GM23248 (cell line): ENCODE measurements at places on chromosomes 2 and 18.
A peak's percentile ranks its signal among the peaks of the same experiment; 100 is the strongest.

DNA sequence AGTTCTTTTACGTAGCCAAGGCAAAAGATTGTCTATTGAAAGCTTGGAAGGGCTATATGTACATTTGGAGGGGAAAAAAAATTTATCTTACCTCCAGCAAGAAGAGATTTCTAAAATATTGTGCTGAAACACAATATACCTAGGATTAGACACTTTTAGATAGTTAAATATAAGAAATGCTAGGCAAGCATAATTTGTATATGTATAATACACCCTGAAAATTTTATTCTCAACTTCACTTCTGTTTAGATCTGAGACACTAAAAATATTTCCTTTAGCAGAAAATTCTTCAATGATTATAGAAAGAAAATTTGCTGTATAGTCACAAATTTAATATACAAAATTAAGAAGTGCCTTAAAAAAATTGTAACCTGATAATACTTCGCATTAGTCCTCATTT lies 42.6 kb downstream of the ITGAV start:
- DNase-seq = no peak

DNA sequence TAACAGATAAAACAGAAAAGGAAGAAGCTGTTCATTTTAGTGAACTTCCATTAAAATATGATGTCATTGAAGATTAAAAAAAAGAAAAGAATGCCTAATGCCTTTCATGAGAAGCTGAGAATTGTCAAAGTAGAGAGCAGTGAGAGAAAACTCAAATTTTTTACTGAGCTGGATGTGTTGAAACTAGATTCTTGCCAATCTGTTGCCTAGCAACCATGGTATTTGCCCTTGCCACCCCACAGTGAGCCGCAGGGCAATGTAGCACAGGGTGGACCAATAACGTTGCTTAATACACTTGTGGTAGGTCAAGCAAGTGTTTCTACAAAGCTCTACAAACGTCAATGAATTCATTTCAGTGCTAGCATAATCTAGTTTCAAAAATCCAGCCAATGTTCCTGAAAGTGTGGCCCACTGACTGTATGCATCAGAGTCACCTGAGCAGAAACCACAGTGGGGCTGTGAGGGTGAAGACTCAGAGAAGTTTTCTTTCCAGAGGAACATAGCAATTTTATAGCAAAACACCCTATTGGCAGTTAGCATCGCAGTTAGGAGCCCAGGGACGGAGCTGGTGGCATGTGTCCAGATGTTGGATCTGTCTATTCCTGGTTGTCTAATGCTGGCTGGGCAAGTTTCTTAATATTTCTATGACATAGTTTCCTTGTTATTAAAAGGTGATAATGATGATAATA lies 132.2 kb downstream of the DOCK10 start:
- DNase-seq = peak; percentile 89

- DNase-seq = peak; percentile 76
These were observed 222.9 kb upstream of the AGAP1 start for GRCh38 chr2:235270956-235271355.

GRCh38 chr2:168594778-168595177 lies 138.7 kb downstream of the CERS6 start:
- no peak for DNase-seq

- DNase-seq = peak; percentile 49
These were observed 550.2 kb upstream of the SETBP1 start for GRCh38 chr18:44130376-44130942.

DNA sequence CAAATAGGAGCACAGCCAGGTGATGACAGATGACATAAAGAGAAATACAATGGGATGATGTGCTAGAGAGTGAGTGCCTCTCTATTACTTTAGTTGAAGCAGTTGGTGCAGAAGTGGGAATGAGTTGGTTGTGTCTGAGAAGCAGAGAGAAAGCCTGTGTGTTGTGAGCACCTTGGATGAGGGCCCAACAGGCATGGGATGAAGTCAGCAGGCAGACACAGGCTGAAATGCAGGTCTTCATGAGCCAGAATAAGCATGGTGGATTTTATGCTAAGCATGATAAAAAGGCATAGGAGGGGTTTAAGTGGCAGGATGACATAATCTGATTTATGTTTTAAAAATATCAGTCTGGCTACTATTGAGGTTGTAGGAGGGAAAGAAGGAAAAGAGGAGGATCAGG lies 71.5 kb downstream of the KLHL14 start:
- DNase-seq = no peak

GRCh38 chr2:149656996-149657395 lies 69.4 kb upstream of the MMADHC start:
- no peak for DNase-seq

DNA sequence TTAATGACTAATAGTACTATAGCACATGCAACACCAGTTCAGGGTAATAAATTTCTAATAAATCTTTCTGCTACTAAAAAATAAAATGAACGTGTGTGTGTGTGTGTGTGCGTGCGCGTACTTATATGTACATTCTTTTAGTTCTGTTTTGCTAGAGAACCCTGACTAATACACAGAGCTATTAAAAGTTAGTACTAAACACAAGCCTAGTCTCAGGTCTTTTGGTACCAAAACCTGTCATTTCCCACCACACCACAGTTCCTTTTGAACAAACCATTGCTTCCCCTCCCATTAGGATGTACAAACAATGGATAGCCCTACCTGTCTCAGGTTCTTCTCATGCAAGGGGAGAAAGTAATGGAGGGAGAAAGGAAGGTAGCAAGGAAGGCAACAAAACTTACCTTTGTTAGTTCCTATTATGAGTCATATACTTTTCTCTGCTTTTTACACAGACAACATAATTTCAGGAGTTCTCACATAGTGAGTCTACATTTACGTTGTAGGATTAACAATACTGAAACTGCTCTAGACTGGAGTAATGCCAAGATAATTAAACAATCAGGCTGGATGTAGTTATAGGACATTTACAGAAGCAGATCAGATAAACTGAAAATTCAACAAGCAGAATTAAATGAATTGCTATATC lies 427.2 kb downstream of the KCNJ3 start:
- DNase-seq = no peak

- DNase-seq = peak; percentile 90
These were observed 20.2 kb downstream of the TWIST2 start for GRCh38 chr2:238868067-238868524.

DNA sequence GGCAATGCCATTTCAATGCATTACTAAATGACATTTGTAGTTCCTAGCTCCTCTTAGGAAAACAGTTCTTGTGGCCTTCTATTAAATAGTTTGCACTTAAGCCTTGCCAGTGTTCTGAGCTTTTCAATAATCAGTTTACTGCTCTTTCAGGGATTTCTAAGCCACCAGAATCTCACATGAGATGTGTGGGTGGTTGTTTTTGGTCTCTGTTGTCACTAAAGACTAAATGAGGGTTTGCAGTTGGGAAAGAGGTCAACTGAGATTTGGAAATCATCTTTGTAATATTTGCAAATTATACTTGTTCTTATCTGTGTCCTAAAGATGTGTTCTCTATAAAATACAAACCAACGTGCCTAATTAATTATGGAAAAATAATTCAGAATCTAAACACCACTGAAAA lies 45.3 kb downstream of the HADHB start:
- DNase-seq = no peak

DNA sequence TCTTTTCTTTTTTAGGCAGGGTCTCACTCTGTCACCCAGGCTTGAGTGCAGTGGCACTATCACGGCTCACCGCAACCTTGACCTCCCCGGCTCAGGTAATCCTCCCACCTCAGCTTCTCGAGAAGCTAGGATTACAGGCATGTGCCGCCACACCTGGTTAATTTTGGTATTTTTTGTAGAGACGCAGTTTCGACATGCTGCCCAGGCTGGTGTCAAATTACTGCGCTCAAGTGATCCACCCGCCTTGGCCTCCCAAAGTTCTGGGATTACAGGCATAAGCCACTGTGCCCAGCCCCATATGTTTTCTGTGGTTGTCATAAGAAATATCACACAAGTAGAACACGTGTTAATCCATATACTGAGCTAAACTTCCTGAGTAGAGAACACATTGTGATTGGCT lies 14.6 kb downstream of the ENOSF1 start:
- no peak for DNase-seq

GRCh38 chr2:25418944-25419677 lies 77.4 kb upstream of the DNMT3A start:
- DNase-seq = no peak

- no peak for DNase-seq
These were observed 33.8 kb downstream of the RBKS start for GRCh38 chr2:27856386-27856785.
